ENCODE measurements at places on chromosomes 11 and 22. TPM values are rescaled to one million over a fixed set of nuclear protein-coding genes. Genes with fewer than 3 reads are reported as not detected.
A peak's percentile ranks its signal among the peaks of the same experiment; 100 is the strongest.

The EFCAB6 gene
- 1.7 TPM for total RNA-seq

The C22orf39 gene
- total RNA-seq = 21.9 TPM

The EML3 gene
- 54.6 TPM for total RNA-seq

The ABCC8 gene
- 4.1 TPM for total RNA-seq

The SLC22A6 gene
- not detected for total RNA-seq

The OR2AG2 gene
- total RNA-seq = 0.28 TPM

The RBMXL2 gene
- not detected for total RNA-seq

- DNase-seq = peak; percentile 59
These were observed 153.9 kb upstream of the ZC3H12C start for GRCh38 chr11:109939166-109939810.

DNA sequence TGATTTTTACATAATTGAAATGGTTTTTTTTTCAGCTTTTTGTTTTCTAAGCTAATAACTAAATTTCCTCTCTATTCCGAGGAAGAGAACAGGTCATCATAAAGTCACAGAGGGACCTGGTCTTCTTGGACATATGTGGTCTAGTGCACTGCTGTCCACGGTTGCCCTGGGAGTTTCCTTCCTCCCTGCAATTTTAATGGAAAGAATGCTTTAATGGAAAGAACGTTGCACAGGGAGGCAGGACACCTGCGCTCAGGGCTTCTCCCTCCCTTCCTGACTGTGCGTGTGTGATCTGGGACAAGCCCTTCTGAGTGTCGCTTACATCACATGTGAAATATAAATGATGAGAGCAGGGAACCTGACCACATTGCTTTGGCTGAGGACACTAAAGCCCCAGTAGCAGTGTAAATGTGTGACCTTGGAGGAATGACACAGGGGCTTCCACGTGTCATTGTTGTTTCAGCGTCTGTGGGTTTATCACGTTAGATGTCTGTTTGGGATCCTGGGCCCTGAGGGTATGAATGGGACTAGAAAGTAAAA, 93.2 kb downstream of the AMOTL1 start:
- no peak for DNase-seq

DNA sequence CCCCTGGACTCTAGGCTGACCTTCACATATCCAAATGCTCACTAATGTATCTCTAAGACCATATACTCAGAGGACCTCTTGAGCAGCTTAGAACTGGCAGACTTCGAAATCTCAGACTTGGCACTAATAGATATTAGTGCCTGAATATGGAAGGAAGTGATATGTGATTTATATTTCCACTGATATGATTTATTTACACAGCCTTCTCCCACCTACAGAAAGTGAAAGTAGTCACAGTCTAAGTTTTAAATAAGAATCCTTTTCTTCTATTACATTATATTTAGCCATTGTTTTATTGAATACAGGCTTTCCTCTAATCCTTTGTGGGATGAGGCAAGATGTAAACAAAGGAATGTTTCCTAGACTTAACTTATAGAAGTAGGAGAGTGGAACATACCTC, 6.7 kb upstream of the NAV2 start:
- DNase-seq = no peak

DNA sequence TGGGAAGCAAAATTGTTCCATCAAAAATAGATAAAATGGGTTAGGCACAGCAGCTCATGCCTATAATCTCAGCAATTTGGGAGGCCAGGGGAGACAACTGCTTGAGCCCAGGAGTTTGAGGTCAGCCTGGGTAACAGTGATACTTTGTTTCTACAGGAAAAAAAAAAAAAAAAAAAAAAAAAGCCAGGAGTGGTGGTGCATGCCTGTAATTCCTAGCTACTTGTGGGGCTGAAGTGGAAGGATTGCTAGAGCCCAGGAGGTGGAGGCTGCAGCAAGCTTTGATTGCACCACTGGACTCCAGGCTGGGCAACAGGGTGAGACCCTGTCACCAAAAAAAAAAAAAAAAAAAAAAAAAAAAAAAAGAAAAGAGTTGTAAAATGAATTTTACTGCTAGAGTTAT, 49.6 kb downstream of the KIF18A start:
- DNase-seq = no peak

GRCh38 chr11:121486054-121486453, 33.3 kb upstream of the SORL1-AS1 start:
- DNase-seq = no peak

DNA sequence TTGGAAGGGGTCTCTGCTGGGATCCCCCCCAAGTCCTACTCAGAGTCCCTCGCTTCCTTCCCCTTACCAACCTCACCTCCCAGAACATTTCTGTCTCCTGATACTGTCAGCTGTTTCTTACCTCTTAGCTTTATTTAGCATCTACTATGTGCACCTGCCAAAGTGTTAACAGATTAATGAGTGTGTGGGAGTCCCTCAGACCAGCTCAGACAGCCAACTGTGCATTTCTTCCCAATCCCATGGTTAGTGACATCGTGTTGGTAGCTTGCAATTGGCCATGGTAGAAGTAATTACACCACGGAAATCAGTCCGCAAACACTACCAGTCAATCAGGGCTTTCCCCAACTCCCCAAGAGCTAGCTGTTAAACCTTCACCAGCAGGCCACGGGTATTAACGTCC, 150.6 kb downstream of the DSCAML1 start:
- DNase-seq = no peak

DNA sequence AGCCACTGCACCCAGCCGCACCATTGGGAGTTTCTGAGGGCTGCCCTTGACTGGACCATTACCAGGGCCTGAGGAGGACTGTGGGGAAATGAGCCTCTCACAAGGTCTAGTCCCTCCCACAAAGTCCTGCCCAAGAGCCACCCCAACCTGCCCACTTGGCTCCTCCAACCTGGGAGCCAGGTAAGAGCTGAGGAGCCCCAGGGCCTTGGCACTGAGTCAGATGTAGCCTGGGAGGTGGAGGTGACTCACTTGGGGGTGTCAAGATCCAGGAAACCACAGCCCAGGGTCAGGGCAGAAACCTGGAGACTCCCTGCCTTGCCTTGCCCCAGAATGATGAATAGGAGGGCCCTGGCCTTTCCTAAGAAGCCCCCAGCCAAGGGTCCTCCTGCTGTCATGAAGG, 25.8 kb upstream of the P2RY2 start:
- DNase-seq = no peak

DNA sequence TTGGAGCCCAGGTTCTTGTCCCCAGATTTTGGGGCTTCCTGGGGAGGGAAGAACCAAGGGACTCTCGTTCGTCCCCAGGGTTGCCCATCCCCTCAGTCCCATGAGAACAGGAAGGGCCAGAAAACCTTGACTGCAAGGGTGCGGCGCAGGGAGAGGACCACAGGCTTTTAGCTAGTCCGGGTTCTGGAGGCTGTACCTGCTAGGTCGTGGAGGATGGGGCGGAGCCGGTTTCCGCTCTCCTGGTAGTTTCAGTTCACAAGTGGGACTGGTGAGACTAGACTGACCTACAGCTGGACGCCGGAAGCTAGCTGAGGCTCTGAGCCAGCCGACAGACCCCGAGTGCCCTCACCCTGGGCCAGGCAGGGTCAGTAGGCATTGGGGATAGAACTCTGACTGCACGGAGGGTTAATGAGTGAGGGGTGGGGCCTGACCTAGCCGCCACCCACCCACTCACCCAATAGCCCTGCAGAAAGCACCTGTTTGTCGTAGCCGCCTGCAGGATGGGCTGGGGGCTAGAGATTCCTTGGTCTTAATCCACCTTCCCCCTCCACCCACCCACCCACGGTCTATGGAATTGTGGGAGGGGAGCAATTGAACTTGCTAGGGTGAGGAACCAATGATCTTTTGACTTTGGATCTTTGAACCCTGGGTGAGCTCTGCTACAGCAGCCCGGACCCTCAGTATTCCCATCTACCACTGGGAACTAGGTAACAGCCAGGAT, 1.5 kb downstream of the MAFF start:
- DNase-seq = peak; percentile 85

Data from mucosa of descending colon (tissue), 3 donors.